ENCODE measurements at places on chromosomes 7 and 10.

- DNase-seq: no peak
Measured at GRCh38 chr10:51920672-51921071, 221.3 kb upstream of the CSTF2T start.

- DNase-seq: no peak
Measured at GRCh38 chr10:107013258-107014006, 151.1 kb downstream of the SORCS1 start.

- DNase-seq: no peak
Measured at GRCh38 chr7:45421806-45422205, 152.4 kb upstream of the ADCY1 start.

- DNase-seq: no peak
Measured at GRCh38 chr7:128903621-128904361, 6.7 kb downstream of the KCP start.

DNA sequence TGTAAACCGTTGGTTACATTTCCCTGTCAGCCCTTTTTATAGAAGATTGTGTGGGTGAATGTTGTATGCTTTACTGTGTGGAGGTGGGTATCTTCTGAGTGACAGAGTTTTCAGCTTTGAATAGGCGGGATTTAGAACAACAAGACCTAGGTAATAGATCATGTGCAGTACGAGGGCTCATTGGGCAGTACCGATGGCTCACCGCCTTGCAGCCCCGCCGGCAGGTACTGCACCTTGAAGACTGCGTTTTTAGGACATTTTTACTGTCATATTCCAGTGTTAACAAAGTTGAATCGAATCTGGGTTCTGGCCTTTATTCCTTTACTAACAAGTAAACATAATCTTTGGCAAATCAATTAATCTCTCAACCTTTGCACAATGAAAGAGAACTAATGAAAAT is 55.9 kb upstream of the NCF1 start:
- DNase-seq: no peak

DNA sequence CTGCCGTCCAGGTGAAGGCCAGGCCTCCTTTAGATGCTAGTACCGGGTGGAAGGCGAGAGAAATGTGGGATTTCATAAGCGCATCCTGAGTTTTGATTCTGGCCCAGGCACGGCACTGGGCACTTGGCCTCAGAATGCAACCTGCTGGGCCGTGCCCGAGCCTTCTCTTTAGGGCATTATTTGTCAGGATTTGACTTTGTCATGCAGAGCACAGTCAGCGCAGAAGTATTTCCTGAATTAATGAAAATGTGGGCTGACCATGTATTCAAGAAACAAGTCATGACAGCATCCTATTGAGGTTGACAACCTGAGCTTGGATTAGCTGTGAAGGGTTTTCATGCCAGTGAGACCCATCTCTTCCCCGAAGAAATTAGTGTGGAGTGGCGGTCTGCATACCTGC is 34.4 kb downstream of the RCC1L start:
- DNase-seq: no peak

- no peak for DNase-seq
Measured at GRCh38 chr10:13462551-13462950, 66.3 kb downstream of the BEND7 start.

GRCh38 chr7:131249003-131249402 is 78.7 kb upstream of the MKLN1 start:
- peak; percentile 88 for DNase-seq

GRCh38 chr7:132828502-132828901 is 252.2 kb upstream of the PLXNA4 start:
- no peak for DNase-seq

DNA sequence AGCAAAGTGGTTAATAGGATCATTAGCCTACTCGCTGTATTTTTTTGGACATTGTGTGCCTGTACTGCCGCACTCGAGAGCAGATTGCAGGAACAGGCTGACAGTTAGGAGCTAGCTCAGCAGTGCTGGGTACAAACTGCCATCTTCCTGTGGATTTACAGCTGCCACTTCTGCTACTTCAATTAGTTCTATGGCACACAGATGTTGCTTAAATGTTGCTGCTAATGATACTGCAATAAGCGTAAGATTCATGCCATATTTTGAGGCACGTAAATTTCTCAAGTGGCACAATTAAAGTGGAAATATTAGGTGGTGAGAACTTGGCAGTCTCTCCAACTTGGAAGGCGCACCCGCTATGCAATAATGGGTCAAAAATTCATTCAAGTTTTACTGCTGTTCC is 171.9 kb downstream of the EBF3 start:
- DNase-seq: no peak

DNA sequence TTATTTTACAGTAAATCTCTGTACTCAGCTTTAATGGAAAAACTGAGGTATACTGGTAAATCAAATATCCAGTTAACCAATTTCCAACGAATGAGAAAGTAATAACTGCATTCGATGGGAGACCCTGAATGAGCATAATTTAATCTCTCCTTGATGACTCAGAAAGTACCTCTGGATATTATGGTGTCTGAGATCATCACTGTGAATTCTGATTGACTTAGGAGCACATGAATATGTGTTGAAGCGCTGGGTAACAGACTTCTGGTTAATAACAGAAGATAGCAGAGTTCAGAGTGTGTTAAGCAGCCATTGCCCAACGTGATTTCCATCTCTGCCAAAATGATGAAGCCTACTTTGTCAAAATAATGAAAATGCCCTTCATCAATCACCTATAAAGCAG is 116.6 kb downstream of the NRP1 start:
- DNase-seq: no peak

All from coronary artery (tissue), 2 donors.